ENCODE measurements at places on chromosomes 4 and X.

- peak; percentile 26 for DNase-seq
These were observed at the start of gene EREG for GRCh38 chr4:74364652-74365491. Gene EREG (plus strand): TSS chr4:74365145. CDS start chr4:74365309, 164 bp downstream.

DNA sequence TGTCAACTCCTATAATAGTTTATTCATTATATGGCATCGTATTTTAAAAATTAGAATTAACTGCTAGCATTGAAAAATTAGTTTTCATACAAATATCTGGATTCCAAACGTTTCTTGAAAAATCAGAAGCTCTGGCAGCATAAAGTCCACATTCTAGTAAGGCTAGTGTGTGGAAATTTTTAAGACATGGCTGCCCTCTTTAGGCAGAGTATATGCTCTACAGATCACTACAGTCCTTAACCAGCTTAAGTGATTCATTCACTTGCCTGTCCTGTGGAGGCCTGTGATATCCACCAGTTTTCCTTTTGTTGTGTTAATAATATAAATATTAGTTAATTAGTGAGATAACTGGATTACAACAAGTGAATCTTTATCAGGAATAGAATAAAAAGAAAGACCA is 287.2 kb downstream of the OPHN1 start:
- peak; percentile 54 for DNase-seq

GRCh38 chrX:38112566-38112965 is 106.2 kb downstream of the SYTL5 start:
- no peak for DNase-seq

GRCh38 chr4:56276547-56276946 is 110.7 kb downstream of the AASDH start:
- DNase-seq = peak; percentile 19

DNA sequence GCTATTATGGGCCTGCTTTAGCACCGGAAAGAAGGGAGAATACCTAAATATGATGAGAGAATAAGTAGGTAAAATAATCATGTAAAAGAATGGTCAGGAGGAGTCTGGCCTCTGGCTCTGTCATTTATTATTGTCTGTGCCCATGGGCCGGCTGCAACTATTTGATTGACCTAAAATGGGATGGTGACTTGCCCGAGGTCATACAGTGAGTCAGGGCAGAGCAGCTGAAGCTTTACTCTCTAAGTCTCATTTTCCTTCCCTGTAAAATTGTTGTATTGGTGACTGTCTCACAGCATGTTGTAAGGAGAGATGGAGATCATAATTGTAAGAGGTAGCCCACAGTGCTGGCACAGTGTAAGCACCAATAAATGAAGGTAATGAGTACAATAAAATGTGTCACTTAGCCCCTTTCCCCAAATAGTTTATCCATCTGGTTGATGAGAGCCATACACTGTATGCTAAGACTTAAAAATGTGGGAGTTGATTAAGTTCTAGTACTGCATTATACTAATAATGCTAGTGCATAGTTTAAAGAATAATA is 39.6 kb downstream of the RUFY3 start:
- peak; percentile 62 for DNase-seq

- peak; percentile 36 for DNase-seq
These were observed 150.5 kb upstream of the DDIT4L start for GRCh38 chr4:100340512-100341485.

- no peak for DNase-seq
These were observed 158.6 kb downstream of the STK32B start for GRCh38 chr4:5209862-5210261.

DNA sequence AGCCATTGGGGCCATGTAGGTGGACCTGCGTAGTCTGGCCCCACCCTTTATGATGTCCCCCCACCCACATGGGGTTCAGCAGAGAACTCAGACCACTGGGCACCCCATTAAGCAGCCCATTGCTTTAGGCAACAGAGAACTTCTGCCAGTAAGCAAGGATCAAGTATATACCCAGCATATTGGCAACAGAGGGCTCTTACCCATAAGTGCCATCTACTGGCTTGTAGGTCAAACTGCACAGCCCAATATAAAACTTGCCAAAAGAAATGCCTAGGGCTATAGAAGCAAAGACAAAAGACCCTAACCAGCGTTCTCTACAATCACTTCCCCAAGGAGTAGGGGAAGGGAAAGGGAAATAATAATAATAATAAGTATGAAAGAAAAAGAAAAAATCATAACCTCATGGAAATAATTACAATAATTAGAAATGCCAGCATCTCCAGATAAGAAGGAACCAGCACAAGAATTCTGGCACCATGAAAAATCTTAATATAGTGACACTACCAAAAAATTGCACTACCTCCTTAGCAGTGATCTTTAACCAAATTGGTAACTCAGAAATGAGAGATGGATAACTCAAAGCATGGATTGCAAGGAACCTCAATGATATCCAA is 1090.7 kb downstream of the FAT4 start:
- DNase-seq = peak; percentile 36

GRCh38 chr4:182348779-182349326 is 105.7 kb downstream of the TENM3 start:
- no peak for DNase-seq
